ENCODE measurements at places on chromosomes 7 and 10. TPM values are rescaled to one million over a fixed set of nuclear protein-coding genes. Genes with fewer than 3 reads are reported as not detected.

GRCh38 chr7:120444650-120445049, 171.7 kb downstream of the KCND2 start:
- DNase-seq: no peak

DNA sequence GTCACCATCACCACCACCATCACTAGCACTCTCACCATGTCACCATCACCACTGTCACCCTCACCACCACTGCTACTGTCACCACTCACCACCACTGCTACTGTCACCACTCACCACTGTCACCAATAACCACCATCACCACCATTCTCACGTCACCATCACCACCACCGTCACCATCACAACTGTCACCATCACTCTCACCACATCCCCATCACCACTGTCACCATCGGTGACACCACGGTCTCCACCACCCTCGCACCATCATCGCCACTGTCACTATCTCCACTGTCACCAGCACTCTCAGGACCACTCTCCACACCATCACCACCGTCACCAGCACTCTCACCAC, 130.4 kb downstream of the MAD1L1 start:
- DNase-seq: no peak

Gene APBB1IP
- total RNA-seq: not detected

GRCh38 chr10:116104210-116104932, 168.6 kb downstream of the GFRA1 start:
- DNase-seq: no peak

- DNase-seq: peak; percentile 60
Observed at GRCh38 chr7:158863611-158864506, 7.5 kb downstream of the DYNC2I1 start.
